ENCODE measurements at places on chromosomes 5 and 9.

DNA sequence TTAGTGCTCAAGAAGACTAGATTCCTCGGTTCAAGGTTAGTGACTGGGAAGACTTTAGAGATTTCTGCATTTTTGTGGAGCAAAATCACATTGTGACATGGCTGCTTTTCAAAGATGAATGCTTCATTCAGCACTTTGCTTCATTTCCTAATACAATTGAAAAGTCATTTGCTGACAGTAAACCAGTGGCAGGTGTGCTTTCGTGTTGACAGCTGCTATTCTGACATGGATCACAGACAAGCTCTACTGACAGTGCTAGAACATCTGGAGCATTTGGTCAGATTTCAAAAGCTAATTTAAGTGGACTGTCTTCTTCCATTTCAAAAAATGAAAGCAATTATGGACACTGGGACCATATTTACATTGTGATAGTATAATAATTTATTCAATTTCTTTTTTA lies 1060.1 kb downstream of the PTPRD start:
- DNase-seq: no peak

DNA sequence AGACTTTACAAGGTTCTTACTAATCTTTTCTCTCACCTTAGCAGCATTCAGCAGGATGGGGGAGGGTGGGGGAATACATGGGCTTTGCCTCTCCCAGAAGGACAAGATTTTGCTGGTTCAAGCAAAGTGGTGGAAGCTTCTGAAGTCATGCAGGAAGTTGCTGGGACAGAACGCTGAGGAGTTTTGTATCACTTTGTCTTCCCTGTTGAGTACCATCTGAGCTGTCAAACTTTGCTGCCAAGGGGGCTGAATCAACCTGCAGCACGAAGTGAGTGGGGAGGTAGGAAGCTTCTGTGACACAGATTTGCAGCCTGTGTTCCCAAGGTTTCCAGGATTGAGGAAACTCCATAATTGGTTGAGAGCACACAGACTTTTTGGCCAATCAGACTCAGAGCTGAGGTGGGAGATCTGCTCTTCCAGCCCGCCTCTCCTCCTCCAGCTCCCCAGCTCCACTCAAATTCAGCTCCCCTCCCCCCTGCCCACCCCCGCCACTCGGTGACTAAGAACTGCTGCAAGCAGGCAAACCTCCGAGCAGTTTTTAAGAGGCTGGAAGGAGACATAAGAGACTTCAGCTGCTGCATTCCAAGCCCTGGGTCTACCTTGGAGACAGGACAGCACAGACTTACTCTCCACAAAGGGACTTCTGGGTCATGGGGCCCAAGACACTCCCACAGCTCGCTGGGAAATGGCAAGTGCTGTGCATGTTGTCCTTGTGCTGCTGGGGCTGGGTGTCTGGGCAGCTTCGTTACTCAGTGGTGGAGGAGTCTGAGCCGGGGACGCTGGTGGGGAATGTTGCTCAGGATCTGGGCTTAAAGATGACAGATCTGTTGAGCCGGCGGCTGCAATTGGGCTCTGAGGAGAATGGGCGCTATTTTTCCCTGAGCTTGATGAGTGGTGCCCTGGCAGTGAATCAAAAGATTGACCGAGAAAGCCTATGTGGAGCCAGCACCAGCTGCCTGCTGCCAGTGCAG lies at the start of gene PCDHGC5:
PCDHGC5 (plus strand) TSS at position 491 of the 971 bp plus-strand sequence; CDS start at position 651, 160 bp downstream.
- DNase-seq: no peak

DNA sequence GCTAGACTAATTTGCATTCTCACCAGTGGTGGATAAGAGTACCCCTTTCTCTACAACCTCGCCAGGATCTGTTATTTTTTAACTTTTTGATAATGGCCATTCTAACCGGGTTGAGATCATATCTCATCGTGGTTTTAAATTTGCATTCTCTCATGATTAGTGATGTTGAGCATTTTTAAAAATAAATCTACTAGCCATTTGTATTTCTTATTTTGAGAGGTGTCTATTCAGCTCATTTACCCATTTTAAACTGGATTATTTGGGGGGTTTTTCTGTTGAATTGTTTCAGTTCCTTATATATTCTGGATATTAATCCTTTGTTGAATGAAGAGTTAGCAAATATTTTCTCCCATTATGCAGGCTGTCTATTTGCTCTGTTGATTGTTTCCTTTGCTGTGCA lies 139.6 kb downstream of the ARSB start:
- no peak for DNase-seq

DNA sequence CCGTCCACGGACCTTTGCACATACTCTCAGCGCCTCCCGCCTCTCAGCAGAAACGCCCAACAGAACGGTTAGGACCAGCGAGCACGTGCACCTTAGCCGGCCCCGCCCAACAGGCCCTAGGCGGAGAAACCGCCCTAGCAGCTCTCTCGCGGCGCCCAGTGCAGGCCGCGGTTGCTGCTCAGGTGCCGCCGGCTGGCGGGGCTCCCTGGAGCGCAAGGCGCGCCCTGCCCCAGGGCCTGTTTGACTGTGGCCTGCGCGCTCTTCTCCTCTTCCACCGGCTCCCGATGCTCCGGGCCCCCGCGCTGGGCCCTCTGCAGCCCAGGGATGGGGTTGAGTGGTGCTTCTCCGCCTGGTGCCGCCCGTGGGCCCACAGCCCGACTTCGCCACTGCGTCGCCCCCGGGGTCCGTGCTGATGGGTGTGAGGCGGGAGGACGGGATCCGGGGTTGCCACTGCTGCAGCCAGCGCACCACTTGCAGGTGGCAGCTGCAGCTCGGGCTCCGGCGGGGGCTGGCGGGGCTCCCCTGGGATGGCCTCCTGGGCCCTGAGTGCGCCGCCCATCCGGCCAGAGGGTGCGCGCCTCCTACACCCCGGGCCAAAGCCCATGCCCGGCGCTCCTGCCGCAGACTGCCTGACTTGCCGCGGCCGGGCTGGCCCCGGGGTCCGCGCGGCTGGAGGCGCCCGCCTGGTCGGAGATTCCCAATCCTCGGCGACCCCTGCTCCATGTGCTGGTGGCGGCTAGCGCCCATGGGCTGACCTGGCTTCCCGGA lies 1889.4 kb upstream of the CDH9 start:
- no peak for DNase-seq

- DNase-seq: no peak
These were observed 27.5 kb upstream of the TNPO1 start for GRCh38 chr5:72788866-72789505.

GRCh38 chr9:28365020-28365640 lies 791.8 kb upstream of the C9orf72 start:
- no peak for DNase-seq

DNA sequence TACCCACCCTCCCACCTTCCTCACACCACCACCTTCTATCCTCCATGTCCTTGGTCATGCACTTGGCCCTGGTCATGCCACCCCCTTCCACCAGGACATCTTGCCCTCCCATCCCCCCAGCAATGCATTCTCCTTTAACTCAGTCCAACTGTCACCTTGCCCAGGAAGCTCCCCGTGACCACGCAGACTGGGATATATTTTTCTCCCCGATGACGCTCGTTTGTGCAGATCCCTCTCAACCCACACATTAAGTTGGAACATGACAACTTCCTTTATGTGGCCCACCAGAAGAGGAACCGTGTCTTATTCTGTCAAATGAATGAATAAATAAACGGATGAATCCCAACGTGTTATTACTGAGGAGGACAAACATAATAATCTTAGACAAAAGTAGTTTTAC lies 82.8 kb upstream of the TAS2R1 start:
- no peak for DNase-seq

DNA sequence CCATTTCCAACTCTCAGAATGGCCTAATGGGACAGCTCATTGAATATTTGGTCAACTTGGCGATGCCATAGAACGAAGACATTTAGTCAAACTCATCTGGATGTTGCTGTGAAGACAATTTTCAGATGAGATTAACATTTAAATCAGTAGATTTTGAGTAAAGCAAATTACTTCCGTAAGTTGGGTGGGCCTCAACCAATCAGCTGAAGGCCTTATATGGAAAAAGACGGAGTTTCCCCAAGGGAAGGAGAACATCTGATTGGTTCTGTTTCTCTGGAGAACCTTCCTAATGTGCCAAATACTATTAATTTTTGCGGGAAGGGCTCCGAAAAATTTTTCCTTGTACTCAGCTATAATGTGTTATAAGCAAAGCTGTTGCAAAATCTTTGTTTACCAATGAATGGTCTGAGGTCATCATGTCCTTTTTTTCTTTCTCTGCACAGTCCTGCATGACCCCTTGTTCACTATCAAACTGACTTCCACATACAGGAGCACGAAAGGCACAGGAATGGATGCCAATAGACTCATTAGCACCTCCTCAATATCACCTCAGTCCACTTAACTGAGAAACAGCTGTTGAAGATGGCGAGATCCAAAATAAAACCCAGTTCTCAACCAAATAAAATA lies 27.8 kb downstream of the CRHBP start:
- no peak for DNase-seq

GRCh38 chr5:89036704-89037489 lies 153.9 kb upstream of the MEF2C start:
- DNase-seq: no peak

DNA sequence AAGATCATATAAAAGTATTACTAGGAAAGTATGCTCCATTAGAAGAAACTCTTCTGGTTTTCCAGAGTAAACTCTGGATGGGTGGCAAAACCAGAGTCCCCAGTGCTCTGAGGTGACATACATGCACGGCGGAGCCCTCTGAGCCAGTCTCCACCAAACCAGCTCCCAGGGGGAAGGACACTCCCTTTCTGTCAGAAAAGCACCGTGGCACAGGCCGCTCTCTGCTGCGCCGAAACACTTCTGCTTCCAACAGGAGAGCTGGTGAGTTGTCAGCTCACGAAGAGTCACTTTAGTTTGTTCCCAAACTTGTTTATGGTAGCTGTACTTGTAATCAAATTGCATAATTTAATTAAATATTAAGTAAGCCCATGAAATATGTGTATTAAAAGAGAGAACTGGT lies 184.6 kb downstream of the CDK5RAP2 start:
- no peak for DNase-seq

- no peak for DNase-seq
These were observed 4.1 kb upstream of the NSMF start for GRCh38 chr9:137462986-137463930.

DNA sequence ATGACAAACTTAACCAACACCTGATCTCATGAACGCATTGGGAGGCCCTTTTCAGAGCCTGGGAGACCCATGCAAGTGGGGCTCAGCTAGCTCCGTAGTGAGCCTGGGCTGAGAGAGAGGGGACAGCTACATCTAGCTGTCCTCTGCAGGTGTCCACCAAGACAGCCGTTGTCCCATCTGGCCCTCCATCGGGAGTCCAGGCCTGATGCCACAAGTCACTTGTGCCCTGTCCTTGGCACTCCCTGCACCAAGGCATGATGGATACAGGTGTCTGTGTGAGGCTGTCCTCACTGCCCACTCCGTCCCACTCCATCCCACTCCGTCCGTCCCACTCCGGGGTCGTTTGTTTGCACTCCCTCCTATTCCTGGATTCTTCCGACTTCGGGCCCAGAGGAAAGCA lies 2.5 kb upstream of the EDF1 start:
- DNase-seq: no peak

GRCh38 chr5:96091874-96092273 lies 130.2 kb upstream of the ELL2 start:
- DNase-seq: no peak

All from hematopoietic multipotent progenitor cell treated with erythropoietin and hydrocortisone succinate and interleukin-3 and kit ligand, for 17 days (in vitro differentiated cells).